ENCODE measurements at places on chromosomes 7 and 10. TPM values are rescaled to one million over a fixed set of nuclear protein-coding genes. Genes with fewer than 3 reads are reported as not detected.

CARD11 gene
- total RNA-seq = 1.8 TPM

NANOS1 gene
- total RNA-seq = 1.4 TPM

PANK1 gene
- 1.4 TPM for total RNA-seq

CALHM2 gene
- 52.8 TPM for total RNA-seq

KCNMA1 gene
- 144 TPM for total RNA-seq

MBL2 gene
- total RNA-seq = not detected

DNA sequence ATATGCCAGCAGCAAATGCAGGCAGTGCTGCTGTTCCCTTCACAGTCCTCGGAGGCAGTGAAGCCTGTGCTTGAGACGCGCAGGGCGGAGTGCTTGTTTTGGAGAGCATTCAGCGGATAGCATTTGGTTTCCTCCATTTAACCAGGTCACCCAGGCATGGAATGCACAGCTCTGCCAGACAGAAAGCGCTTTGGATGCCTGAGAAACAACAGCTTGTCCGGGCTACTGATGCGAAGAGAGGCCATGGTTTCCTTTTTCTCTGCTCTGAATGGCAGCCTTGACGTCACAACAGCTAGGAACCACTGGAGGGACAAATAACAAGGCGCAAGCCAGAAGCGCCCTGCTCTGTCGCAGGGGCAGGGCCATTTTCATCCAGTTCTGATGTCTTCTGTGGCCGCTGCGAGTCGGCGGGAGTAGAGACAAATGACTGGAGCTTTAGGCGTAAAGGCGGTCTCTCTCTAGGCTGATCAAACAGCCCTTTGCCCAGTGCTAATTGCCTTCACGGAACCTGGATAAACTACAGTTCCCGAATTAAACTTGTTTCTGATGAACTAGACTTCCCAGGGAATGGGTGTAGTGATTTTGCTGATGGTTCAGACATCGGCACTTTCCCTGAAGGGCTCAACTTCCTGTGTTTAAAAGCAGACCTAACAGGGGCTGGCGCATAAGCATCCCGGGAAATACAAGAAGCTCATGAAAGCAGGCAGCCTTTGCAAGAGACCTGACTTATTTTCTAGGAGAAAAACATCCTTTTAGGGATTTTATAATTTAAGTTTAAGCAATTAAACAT is 187.6 kb upstream of the KLF14 start:
- H3K27ac ChIP-seq = peak overlapping the region; percentile 95
- H3K4me3 ChIP-seq = peak overlapping the region; percentile 15
- no peaks in the 10 kb centered on the region for H3K4me1 ChIP-seq
- H3K27me3 ChIP-seq = no peaks in the 10 kb centered on the region
- peak; percentile 85 for DNase-seq
- H3K36me3 ChIP-seq = no peaks in the 10 kb centered on the region

GRCh38 chr10:89744026-89744425 is 42.6 kb downstream of the KIF20B start:
- no peaks in the 10 kb centered on the region for H3K27me3 ChIP-seq
- no peak for DNase-seq
- H3K4me3 ChIP-seq = no peak overlapping the region
- no peak overlapping the region for H3K27ac ChIP-seq
- H3K36me3 ChIP-seq = no peaks in the 10 kb centered on the region
- no peaks in the 10 kb centered on the region for H3K4me1 ChIP-seq

- no peak overlapping the region for H3K27ac ChIP-seq
- DNase-seq = no peak
- no peaks in the 10 kb centered on the region for H3K36me3 ChIP-seq
- no peak overlapping the region for H3K4me3 ChIP-seq
These were observed 100.4 kb upstream of the RET start for GRCh38 chr10:42976351-42977031.

DNA sequence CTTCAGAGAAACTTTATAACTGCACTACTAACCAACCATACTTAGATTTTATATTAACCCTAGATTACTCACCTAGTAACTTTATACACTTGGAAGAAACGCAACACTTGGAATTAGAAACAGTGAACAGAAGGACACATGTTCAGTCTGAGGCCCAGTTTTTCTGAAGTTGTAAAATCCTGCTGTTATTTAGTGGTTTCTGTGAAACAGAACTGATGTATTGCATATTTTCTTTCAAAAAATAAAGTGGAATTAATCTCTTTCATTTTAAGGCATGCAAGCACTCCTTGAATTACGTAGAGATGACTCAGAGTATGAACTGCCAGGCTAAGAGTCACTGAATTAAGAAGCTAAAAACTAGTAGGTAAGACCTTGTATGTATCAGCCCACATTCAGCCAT is 215.8 kb downstream of the SKAP2 start:
- no peaks in the 10 kb centered on the region for H3K36me3 ChIP-seq
- no peaks in the 10 kb centered on the region for H3K4me1 ChIP-seq
- DNase-seq = no peak
- H3K27me3 ChIP-seq = no peaks in the 10 kb centered on the region

GRCh38 chr7:95045236-95045923 is 138.0 kb downstream of the PPP1R9A start:
- no peaks in the 10 kb centered on the region for H3K27me3 ChIP-seq
- H3K4me1 ChIP-seq = no peaks in the 10 kb centered on the region
- no peak overlapping the region for H3K27ac ChIP-seq

DNA sequence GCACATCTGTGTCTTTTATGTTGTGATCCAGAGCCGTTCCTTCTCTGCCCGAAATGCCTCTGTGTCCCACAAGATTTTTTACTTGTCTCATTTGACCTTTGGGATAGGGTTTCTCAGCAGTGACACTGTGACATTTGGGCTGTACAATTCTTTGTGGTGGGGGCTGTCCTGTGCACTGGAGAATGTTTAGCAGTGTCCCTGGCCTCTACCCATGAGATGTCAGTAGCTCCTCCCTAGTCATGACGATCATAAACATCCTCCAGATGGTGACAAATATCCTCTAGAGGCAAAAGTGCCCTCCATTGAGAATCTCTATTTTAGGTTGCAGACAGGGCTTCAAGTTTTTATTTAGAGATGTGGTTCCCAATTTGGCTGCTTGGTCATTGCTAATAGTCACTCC is 91.3 kb downstream of the PPP1R17 start:
- H3K4me1 ChIP-seq = no peaks in the 10 kb centered on the region
- no peaks in the 10 kb centered on the region for H3K27me3 ChIP-seq
- no peak for DNase-seq
- H3K27ac ChIP-seq = no peak overlapping the region
- no peak overlapping the region for H3K4me3 ChIP-seq

DNA sequence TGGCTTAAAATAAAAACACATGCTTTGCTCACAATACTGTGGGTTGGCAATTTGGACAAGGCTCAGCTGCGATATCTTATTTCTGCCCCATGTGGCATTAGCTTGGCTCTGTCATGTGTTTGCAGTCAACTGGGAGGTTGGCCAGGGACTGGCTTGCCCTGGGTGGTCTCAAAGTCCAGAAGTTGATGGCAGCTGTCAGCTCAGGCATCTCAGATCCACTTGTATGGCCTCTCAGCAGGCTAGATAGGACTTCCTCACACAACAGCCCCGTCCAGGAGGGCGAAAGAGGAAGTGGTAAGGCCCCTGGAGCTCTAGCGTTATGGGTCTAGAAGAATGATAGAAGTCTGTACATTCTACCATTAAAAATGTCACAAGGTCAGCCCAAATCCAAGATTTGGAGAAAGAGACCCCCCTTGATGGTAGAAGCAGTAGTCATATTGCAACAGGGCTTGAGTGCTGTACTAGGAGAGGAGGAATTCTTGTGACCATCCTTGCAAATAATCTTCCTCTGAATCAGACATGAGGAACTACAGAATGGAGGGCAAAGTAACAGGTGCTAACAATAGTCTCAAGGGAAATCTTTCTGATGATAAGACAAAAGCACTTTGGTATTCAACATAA is 166.2 kb downstream of the FAM107B start:
- no peaks in the 10 kb centered on the region for H3K4me1 ChIP-seq
- no peak overlapping the region for H3K27ac ChIP-seq
- DNase-seq = no peak
- no peaks in the 10 kb centered on the region for H3K36me3 ChIP-seq
- no peaks in the 10 kb centered on the region for H3K27me3 ChIP-seq

- no peaks in the 10 kb centered on the region for H3K27me3 ChIP-seq
- no peak overlapping the region for H3K4me3 ChIP-seq
- no peaks in the 10 kb centered on the region for H3K4me1 ChIP-seq
- no peaks in the 10 kb centered on the region for H3K36me3 ChIP-seq
- DNase-seq = no peak
- H3K27ac ChIP-seq = no peak overlapping the region
These were observed 7.8 kb upstream of the LFNG start for GRCh38 chr7:2511769-2512168.

DNA sequence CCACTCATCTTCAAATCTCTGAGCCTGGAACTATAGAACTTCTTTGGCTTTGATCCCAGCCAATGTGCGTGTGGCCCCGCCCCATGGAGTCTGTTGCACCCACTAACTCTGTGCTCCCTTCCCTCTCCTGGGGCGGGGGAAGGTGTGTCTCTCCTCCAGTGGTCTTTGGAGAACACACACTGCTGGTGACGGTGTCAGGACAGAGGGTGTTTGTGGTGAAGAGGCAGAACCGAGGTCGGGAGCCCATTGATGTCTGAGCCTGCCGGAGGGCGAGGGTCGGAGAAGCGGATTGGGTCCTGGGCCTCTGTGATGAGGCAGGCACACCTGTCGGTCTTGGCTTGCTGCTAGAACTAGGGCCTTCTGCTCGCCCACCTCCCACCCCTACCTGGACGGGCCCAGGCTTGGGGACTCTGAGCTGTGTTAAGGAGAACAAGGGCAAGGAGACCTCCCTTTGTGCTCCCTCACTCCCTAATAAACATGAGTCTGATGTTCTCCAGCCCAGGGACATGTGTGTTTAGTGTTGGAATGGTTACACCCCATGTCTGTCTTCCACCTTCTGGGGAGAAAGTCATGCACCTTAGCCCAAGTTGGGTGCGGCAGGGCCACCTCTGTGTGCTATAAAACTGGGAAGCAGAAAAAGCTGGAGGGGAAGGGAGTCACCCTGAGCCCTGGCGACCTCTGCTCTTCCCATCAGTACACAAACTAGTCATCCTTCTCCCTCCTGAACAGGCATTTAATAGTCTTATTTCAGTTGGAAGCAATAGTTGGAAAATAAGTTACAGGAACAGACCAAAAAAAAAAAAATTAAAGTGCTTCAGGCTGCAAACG is 4.6 kb downstream of the TRAPPC14 start:
- no peak for DNase-seq
- H3K27ac ChIP-seq = no peak overlapping the region
- no peaks in the 10 kb centered on the region for H3K4me1 ChIP-seq
- H3K4me3 ChIP-seq = no peak overlapping the region
- no peaks in the 10 kb centered on the region for H3K27me3 ChIP-seq

- no peak overlapping the region for H3K4me3 ChIP-seq
- DNase-seq = no peak
These were observed 274.2 kb downstream of the BAMBI start for GRCh38 chr10:28951484-28951883.

DNA sequence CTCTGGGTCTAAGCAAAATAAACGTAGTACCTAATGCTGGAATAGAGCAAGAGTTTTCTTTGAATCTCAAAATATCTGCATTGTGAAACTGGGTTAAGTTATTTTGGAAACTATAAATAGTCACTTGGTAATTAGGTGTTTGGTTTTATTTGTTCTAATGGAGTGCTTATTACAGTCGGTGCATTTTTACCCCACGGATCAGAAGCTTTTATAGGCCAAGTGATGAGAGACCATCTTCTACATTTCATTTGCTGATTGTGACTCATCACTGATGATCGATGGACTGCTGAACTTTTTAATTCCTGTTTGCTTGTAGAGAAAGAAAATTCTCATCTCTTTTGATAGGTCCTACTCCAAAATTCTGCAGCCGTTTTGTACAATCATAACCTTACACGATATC is 28.2 kb downstream of the MGMT start:
- no peak overlapping the region for H3K4me3 ChIP-seq
- DNase-seq = no peak

DNA sequence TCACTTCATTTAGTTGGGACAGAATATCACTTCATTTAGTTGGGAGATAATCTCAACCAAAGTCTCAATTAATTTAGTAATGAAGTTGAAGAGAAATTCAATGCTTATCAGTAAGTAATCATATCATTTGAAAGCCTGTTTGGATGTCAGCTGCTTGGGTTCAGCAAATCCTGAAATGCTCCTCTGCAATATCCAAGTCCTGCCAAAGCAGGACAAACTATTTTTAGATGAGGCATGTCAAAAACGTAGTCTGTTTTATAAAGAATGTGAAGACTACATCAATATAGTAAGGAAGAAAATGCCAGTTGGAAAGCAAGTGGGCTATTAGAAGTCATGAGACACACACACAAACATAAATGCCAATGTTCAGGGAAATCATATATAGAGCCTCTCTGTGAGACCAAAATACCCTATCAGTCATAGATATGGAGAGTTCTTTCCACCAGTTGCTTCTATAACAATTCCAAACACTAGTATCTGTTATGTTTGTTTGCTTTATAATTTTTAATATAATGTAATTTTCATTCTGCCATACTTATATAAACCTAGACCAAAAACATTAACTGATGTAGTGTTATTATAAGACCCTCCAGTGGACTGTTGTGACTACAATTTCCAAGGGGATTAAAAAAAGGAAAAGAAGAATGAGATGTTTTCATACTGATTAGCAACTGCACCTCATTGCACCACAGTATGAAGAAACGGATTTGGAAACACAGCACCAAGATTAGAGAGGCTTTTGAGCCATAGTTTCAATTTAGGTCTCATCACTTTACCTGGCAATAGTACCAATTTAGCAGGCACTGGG is 160.7 kb downstream of the LRRTM3 start:
- no peak overlapping the region for H3K27ac ChIP-seq
- H3K36me3 ChIP-seq = no peaks in the 10 kb centered on the region

DNA sequence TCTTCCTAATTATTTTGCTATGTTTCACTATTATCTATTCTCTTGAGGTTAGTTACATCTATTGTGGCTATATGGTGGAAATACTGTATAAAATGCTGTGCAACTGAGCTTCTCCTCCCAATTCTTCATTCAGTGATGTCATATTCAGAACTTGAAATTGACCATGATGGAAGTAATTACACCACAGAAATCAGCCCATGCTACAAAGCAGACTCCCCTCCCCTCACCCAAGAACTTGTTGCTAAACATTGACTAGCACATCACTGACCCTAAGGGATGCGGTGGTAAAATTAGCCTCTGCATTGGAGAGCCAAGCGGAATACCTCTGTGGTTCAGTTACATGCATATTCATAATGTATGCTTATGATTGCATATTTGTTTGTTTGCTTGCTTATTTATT is 8.8 kb downstream of the CALD1 start:
- no peaks in the 10 kb centered on the region for H3K27me3 ChIP-seq
- H3K27ac ChIP-seq = peak overlapping the region; percentile 51
- no peak for DNase-seq
- H3K4me1 ChIP-seq = peaks cover 17% of the 10 kb centered on the region
- no peaks in the 10 kb centered on the region for H3K36me3 ChIP-seq
- H3K4me3 ChIP-seq = no peak overlapping the region

- H3K27me3 ChIP-seq = no peaks in the 10 kb centered on the region
- H3K4me1 ChIP-seq = no peaks in the 10 kb centered on the region
- H3K4me3 ChIP-seq = peak overlapping the region; percentile 65
- H3K27ac ChIP-seq = peak overlapping the region; percentile 77
- peak; percentile 95 for DNase-seq
These were observed 72.8 kb upstream of the ZNF722 start for GRCh38 chr7:63925626-63926460.

Data from aorta (tissue), 5 donors.